Lower lobe of right lung (tissue), 2 donors: ENCODE measurements at places on chromosomes 13 and 19. TPM values are rescaled to one million over a fixed set of nuclear protein-coding genes. Genes with fewer than 3 reads are reported as not detected.

The FGF21 gene
- not detected for total RNA-seq

The BICRA gene
- 18.3 TPM for total RNA-seq

The IPO5 gene
- 83.6 TPM for total RNA-seq

DNA sequence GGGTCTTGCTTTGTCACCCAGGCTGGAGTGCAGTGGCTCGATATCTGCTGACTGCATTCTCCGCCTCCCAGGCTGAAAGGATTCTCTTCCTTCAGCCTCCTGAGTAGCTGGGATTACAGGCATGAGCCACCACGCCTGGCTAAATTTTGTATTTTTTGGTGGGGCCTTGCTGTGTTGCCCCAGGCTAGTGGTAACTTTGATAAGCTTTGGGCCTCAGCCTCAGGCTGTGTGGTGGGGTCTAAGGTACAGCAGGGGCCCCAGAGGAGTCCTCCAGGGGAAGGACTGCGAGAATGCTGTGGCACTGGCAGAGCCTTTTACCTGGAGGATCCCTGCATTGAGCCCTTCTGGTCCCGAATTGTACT lies 7.2 kb downstream of the DOT1L start:
- no peak for DNase-seq
- H3K4me3 ChIP-seq: no peak overlapping the region
- H3K4me1 ChIP-seq: peaks cover 77% of the 10 kb centered on the region
- H3K27me3 ChIP-seq: no peaks in the 10 kb centered on the region

DNA sequence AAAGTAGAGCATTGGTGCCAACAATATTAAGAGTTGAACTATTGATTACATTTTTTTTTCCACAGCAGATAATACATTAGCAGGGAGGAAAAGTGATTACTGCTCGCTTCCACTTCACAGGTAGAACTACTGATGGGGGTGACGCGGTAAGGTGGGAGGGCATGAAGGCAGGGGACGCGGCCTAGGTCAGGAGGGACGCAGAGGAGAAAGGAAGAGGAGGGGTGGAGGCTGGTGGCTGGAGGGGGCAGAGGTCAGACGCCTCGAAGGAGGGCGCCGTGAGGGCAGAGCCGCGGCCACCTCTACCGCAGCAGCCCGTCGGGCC lies 287 bp upstream of the B3GLCT start:
- peak overlapping the region; percentile 94 for H3K27ac ChIP-seq
- H3K4me3 ChIP-seq: peak overlapping the region; percentile 79
- no peaks in the 10 kb centered on the region for H3K36me3 ChIP-seq
- no peaks in the 10 kb centered on the region for H3K27me3 ChIP-seq

DNA sequence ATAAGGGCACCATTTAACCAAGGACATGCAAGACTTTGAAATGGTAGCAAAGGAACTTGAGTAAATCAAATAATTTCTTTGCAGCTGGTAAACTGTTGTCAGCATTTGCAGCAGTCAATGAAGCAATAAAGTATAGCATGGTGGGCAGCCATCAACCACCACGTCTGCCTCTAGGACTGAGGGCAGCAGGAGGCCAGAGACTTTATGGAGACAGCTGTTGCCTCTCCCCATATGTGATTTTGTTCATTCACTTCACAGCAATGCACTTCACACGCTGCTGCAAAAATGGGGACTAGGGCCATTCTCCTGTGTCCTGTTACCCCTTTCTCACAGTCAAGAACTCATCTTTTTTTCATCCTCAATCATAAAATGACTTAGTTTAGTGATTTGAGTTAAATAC lies 51.3 kb upstream of the PCDH9 start:
- no peak overlapping the region for H3K27ac ChIP-seq
- no peaks in the 10 kb centered on the region for H3K4me1 ChIP-seq
- DNase-seq: no peak
- no peak overlapping the region for H3K4me3 ChIP-seq
- H3K27me3 ChIP-seq: no peaks in the 10 kb centered on the region
- H3K36me3 ChIP-seq: no peaks in the 10 kb centered on the region

DNA sequence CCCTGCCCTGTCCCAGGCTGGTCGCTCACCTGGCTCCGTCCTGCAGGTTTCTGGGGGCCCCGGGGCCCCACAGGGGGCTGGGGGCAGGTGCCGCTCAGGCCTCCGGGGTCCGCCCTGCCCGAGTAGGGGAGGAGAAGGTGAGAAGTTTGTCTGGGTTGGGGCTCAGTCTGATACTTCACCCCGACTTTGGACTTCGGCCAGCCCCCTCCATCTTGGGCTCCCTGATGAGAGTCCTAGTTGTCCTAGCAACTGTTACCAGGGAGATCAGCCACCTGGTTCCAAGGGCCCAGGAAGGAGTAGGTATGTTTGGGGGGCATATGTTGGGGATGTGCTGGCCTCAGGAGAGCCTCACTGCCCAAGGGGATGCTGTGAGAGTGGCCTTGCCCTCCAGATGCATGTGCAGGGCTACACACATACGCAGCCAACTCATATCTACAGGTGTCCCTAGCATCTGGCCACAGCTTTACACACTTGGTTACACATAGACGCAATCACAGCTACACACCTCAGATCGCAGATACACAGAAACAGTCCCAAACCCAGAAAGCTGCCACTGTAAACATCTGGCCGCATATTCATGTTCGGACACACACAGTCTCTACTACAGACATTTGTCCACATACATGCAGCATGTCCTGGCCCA lies 3.4 kb downstream of the NUMBL start:
- no peaks in the 10 kb centered on the region for H3K27me3 ChIP-seq
- no peak for DNase-seq
- H3K27ac ChIP-seq: peak overlapping the region; percentile 31
- peaks cover 26% of the 10 kb centered on the region for H3K4me1 ChIP-seq
- no peak overlapping the region for H3K4me3 ChIP-seq

- peaks cover 9% of the 10 kb centered on the region for H3K4me1 ChIP-seq
- H3K4me3 ChIP-seq: no peak overlapping the region
- no peak for DNase-seq
- H3K36me3 ChIP-seq: no peaks in the 10 kb centered on the region
- no peak overlapping the region for H3K27ac ChIP-seq
- peaks cover 89% of the 10 kb centered on the region for H3K27me3 ChIP-seq
Measured at GRCh38 chr19:2306281-2306806, 1.6 kb downstream of the LINGO3 start.

DNA sequence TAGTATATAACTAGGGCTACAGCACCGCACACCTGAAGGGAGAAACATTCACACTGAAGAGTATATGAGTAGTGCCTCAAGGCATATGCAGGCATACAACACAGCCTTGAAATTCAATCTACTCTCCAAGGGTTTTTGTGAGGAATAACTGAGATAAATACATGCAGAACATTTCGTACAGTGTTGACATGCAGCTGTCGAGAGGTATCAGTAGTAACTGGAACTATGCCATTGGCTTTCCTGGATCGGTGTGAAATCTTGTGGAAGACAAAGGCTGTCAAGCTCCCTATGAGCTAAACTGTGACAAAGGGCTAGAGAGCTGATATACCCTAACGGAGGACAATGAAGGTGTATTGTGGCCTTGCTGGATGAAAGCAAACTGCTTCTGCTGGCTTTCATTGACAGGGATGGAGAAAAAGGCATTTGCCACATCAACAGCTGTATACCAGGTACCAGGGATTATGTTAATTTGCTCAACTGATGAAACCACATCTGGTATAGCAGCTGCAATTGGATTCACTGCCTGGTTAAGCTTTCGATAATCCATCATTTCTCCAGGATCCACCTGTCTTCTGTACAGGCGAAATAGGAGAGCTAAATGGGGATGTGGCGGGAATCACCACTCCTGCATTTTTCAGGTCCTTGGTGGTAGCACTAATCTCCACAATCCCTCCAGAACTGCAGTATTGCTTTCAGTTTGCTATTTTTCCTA lies 16.3 kb downstream of the MTRF1 start:
- no peaks in the 10 kb centered on the region for H3K4me1 ChIP-seq
- DNase-seq: no peak
- H3K27ac ChIP-seq: no peak overlapping the region
- H3K4me3 ChIP-seq: no peak overlapping the region

DNA sequence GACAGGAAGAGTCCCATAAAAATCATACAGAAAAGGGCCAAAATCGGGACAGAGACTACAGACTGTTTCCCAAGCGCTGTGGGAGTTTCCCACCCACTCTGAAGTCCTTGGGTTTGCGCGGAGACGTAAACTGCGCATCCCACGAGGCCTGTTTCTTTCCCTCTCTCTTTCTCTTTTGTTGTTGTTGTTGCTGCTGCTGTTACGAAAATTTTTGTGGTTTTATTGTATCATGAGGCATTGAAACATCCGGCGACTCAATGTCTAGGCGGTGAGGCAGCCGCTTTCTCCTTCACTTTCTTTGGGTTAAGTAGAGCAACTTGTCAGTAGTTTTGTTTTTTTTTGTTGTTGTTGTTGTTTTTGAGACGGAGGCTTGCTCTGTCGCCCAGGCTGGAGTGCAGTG lies 1.6 kb upstream of the PPP1R12C start:
- peaks cover 5% of the 10 kb centered on the region for H3K27me3 ChIP-seq
- no peaks in the 10 kb centered on the region for H3K36me3 ChIP-seq
- no peak overlapping the region for H3K27ac ChIP-seq
